Astrocyte of the cerebellum (primary cell): ENCODE measurements at places on chromosomes 2 and 18.

DNA sequence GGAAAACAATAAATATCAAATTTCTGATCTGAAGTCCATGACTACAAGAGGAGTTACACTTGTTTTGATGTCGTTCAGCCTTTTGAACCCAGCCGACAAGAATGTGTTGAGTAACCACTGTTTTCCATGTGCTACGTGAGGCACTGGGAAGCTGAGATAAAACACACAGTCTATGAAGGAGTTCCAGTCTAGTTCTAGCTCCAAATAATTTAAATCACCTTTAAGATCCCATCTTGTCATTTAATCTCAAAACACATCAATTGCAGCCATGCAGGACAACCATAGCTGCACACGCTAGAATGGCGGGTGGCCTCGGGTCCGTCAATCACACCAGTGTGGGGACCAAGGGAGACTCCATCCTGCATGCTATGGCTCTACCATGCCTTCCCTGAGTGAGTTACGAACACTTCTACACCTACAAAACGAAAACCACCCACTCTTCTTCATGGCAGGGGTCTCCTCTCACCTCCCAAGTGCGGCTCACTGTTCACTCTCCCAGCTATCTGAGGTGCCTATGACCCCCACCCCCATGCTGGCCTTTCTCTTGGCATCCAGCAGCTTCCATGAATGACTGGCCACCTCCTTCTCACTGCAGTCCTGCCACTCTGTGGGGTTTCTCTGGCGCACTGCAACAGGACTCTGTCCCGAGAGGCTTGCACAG is 3.8 kb downstream of the FHL2 start:
- DNase-seq: no peak

- no peak for DNase-seq
These were observed 21.6 kb upstream of the SLC35G4 start for GRCh38 chr18:11587846-11588245.

- DNase-seq: no peak
These were observed 75.7 kb downstream of the VAPA start for GRCh38 chr18:9989481-9989880.

GRCh38 chr18:13983506-13983905 is 68.2 kb upstream of the MC2R start:
- no peak for DNase-seq

DNA sequence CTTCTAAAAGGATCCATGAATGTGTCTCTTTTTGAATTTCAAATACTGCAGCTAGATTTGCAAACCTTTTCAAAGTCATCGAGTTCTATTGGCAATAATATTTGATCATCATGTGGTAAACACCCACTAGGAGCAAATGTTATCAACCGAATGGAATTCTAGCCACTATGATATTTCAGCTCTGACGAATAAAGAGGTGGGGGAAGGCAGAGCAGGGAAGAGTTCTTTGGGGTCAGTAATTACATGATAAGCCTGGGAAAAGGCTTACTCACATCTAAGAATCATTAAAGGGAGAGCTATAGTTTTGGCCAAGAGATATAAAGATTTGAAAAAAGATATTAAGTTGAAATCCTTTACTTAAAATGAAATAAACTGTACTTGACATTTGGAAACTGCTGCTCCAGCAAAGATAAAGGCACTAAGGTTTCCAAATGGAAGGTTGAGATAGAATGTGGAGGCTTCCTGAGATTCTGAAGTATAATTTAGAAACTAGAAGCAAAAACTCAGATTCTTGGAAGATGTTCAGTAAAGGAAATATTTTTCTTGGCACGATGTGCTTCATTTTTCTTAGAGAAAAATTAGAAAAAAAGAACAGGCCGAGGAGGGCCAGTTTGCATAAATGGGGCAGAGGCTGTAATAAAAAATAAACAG is 104.7 kb upstream of the ARHGAP28 start:
- peak; percentile 60 for DNase-seq
